ENCODE measurements at places on chromosomes 4 and X.

- DNase-seq, result no peak
Measured at GRCh38 chr4:95181996-95182306, 366.8 kb downstream of the UNC5C start.

DNA sequence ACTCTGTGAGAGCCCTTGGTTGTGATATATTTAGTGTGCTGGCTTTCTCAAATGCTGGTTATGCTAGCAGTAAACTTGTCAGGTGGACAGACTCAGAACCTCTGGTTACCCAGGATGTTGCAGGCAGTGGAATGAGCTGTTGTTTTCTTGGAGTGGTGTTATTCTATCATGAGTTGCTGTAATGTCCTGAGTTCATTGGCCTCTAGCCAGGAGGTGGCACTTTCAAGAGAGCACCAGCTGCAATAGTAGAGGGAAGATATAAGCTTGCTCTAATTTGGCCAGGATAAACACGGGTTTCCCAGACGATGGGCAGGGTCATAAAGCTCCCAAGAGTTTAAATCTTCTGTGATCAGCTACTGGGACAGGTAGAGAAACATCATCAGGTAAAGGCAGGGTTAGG lies 95.0 kb upstream of the UBQLN2 start:
- no peak for DNase-seq

- DNase-seq, result no peak
Measured at GRCh38 chrX:12339921-12340320, 201.6 kb downstream of the FRMPD4 start.

DNA sequence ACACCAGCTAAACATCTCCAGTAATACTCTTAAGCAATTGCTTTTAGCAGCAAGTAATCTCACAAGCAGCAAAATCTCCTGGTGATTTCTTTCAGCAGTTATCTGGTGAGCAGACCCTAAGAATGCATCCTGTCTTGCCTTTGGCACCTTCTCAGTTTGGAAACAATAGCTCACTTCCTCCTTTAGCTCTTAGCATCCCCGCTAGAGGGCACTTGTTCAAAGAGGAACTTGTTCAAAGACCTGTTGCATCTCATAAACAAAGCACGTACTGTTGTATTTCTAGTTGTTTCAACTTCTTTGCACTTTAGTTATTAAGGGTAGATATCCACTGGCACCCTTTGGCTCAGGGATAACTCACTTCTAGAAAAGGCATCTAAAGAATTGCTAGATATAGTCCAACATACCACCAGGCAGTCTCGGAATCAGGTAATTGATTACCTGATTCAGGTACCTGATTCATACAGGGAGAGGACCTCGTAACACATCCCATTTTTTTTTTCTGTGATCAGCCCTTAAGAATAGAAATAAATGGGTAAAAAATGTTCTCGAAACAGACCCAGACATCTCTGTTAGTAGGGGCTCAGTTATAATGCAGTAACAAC lies 81.9 kb upstream of the QRFPR start:
- DNase-seq, result no peak
